ENCODE measurements at places on chromosomes 12 and 14.
A peak's percentile ranks its signal among the peaks of the same experiment; 100 is the strongest.

DNA sequence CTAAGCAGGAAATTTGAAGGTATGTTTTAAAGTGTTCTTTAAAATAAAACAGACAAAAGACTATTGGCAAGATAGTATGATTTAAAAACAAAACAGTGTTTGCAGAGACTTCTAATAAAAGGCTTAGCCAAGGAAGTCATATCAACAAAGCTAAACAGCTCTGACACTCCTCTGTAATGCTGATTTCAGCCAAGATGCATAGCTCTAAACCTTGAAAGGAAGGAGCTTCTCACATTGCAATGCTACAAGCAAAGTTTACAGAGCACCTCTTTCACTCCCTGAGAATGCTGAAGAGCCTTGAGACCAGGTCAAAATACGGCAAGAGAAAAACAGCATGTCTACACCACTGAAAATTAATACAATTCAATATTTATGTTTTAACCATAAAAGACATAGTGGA, 51.8 kb downstream of the PARP11 start:
- DNase-seq: no peak

DNA sequence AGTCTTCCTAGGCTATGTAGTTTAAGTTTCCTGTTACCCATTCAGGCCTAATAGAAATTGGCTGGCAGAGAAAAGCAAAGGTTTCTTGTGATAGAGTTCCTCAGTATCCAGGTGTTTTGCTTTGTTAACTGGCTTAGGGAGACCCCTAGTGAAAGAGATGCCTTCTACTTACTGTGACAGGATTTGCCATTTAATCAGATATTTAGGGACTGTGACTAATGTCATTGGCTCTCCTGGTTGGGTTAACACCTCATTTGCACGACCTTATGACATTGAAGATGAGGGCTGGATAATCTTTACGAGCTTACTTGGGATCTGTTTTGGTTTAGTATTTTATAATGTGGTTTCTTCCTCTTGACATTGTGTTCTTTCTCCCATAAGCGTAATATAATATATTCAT, 5.8 kb downstream of the MON2 start:
- no peak for DNase-seq

GRCh38 chr14:90791486-90791885, 24.7 kb downstream of the TTC7B start:
- DNase-seq: no peak

GRCh38 chr14:99080306-99080705, 191.7 kb downstream of the BCL11B start:
- DNase-seq: no peak

GRCh38 chr12:110566993-110567392, 16.1 kb downstream of the PPTC7 start:
- DNase-seq: no peak

DNA sequence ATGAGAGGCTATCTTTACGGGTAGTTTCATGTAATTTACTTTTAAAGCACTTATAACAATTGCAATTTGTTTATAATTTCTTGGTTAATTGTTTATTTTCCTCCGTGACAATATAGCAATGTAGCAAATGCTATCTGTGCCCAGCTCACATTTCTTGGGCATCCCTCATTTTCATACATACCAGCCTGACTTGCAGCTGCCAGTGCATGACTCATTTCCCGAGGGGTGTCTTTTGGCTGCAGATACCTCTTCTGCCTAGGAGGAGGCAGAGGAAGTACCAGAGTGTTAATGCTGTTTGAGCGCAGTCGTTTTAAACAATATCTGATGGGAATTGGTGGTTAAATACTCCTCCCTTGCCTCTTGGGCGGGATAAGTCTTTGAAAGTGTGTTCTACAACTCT, 104.2 kb upstream of the ABCD2 start:
- DNase-seq: no peak

- no peak for DNase-seq
Measured at GRCh38 chr12:4626543-4626942, 22.3 kb downstream of the AKAP3 start.

GRCh38 chr14:74578479-74578878, 33.6 kb downstream of the LTBP2 start:
- no peak for DNase-seq

GRCh38 chr12:44193281-44193680, 357.4 kb downstream of the TMEM117 start:
- DNase-seq: peak; percentile 39

DNA sequence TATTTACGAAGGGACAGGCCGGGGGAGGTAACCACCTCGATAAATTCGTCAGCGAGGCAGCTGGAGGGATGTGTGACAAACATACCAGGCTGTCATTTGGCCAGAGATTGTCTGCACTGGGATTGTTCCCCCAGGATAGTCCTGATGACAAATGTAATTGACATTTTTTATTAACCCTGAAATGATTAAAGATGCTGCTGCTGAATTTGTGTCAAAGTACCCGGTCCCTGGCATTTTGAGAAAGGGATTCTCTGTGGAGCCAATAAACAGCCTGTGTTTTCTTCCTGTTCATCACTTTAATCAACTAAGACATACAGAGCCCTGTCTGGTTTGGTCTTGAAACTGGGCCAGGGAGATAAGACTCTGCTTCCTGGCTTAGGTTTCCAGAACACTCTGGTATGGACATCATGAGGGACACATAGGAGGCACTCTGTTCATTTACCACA, 117.6 kb downstream of the SLC25A47 start:
- no peak for DNase-seq

DNA sequence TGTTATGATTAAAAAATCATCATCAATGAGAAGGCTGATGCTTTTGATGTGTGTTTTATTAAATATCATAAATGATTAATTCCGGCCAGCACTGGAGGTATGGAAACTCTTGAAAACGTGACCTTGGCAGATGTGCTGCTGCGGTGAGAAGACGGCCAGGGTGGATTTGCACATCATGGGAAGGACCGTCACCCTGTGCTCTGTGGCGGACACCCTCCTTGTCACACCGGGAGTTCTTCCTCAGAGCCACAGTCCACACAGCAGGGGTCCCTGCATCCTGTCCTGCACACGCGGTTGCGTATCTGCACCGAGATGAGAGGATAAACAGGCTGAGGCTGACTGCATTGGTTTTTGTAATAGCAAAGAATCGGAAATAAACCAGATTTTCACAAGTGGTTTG, 33.5 kb downstream of the FZD10 start:
- DNase-seq: no peak

DNA sequence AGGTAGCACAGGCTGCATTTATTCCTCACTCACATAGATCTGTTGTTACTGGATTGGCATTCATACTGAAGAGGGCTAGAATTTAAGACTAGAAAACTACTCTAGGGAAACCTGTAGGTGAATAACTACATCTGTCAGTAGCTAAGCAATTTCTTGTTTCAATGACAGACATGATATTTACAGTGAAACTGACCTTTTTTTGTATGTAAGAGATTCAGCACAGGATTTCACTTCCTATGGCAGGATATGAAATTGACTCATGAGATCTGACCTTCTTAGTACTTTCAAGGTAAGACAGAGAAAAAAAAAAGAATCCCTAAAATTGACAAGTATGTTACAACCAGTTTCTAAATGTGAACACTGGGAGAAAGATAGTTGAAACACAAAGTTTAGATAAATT, 189.8 kb upstream of the SLC16A7 start:
- no peak for DNase-seq

DNA sequence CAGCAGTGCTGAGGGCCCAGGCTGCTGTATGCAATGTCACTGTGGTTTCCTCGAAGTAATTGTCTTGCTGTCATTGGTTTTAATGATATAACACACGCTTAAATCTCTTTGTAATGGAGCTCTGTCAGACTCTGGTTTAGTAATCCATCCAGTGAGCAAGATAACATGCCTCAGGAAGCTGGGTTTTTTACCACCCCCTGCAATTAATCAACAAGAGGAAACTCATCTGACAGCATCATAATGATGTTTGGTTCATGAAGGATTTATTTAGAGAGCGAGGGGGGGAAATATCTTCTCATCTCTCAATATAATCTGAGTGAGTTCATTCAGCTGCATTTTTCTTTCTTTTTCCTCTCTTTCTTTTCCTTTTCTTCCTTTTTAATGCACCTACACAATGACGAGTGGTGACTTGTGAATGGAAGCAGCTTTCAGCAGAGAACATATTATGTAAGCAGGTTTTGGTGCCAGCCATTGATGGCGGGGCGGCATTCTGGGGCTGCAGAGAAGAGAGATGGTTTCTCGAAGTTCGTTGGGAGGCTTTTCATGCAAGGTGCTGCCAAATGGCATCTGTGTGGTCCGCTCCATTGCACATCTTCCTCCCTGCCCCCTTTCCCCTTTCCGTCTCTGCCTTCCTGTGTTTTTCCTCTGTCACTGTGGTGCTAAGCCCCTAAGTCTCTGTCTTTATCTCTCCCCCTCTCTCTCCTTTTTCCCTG, 6.7 kb downstream of the RPH3A start:
- DNase-seq: no peak

DNA sequence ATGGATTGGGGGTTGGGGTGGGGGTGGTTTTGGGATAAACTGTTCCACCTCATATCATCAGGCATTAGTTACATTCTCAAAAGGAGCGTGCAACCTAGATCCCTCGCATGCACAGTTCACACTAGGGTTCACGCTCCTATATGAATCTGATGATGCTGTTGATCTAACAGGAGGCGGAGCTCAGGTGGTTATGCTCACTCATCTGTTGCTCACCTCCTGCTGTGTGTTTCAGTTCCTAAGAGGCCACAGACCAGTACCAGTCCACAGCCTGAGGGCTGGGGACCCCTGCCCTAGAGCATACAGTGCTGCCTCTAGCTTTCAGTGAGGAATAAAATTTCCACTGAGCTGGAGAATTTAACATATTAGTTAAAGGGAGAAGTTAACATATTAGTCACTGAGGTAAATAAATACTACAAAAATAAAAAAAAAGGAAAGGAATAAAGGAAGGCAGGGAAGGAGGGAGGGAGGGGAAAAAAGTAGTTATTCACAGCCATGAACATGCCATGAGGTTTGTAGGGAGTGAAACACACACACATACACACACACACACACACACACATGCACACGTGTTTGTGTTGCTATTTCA, 612.7 kb upstream of the TBX3 start:
- DNase-seq: no peak

DNA sequence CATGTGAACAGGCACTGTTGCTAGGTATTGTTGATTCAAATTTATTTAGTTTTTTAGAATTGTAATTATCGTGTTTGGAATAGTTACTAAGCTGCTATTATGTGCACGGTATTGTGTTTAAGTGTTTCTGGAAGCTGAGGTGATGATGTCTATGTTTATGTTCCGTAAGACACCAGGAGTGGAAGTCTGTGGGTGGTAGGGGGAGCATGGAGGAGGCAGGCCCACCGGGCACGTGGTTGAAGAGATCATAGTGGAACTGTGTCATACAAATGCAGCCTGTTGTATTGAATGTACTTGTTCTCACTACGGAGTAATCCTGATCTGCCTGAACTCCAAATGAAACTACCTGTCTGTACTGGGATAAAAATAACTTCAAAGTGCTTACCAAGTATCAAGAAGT, 36.1 kb upstream of the STXBP6 start:
- no peak for DNase-seq

GRCh38 chr12:52759695-52760094, 17.4 kb downstream of the KRT76 start:
- no peak for DNase-seq

- DNase-seq: no peak
Measured at GRCh38 chr14:94439453-94440057, 13.0 kb downstream of the SERPINA11 start.

DNA sequence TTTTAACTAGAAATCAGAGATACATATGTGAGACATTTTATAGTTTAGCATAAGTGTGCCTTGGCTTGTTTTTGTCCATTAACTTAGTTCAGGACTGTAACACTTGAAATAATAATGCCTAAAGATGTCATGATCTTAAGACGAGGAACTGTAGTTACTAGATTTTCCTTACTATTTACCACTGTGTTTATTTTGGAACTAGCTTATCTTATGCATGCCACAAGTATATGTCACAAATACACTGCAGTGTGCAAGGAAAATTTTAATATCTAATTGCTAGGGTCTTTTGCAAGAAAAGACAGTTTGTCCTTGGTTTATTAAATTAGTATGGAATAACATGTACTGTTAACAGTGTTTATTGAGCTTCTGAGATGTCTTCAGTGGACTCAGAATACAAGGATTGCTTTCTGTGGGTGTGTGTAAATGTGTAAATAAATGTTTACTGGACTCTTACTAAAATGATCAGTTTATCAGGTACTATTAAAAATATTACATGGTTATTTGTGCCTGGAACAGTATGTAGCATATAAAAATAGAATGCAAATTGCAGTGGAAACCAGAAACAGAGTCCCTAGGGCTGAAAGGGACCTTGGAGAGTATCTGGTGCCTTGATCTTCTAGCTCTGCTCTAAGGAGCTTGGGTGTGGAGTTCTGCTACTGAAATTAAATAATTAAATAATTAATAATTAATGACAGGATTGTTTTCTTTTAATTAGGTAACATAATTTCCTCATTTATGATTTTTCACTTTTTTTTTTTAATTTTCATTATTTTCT, 58.1 kb downstream of the FGD4 start:
- DNase-seq: no peak

GRCh38 chr12:91529829-91530228, 347.2 kb upstream of the DCN start:
- DNase-seq: no peak

DNA sequence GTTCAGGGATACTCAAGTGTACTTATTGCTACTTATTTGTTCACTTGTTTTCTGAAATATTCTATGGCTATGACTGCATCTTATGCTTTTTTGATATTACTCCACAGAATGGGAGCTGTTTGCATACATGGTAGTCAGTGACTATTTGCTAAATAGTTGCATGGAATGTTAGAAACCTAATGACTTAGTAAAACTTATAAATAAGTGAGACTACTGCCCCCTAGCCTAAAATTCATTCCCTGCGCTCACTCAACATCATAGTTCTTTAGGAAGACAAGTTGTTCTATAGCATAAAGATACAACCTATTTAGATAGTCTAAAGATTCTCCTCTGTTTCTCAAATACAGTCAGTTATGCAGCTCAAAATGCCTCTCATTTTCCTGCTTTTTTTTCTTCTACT, 305.5 kb downstream of the CEP128 start:
- DNase-seq: no peak

Measured in GM13977 (cell line).